Naive thymus-derived CD8-positive, alpha-beta T cell (primary cell): ENCODE measurements at places on chromosomes 6 and 20.
A peak's percentile ranks its signal among the peaks of the same experiment; 100 is the strongest.

GRCh38 chr20:4154958-4155411 lies 139.6 kb upstream of the RNF24 start:
- no peak for DNase-seq

DNA sequence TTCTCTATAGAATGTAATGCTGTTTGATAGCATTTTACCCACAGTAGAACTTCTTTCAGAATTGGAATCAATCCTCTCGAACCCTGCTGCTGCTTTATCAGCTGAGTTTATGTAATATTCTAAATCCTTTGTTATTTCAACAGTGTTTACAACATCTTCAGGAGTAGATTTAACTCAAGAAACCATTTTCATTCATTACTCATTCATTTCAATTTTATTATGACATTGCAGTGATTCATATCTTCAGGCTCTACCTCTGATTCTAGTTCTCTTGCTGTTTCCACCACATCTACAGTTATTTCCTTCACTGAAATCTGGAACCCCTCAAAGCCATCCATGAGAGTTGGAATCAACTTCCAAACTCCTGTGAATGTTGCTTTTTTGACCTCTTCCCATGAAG lies 93.7 kb downstream of the ZFAND3 start:
- DNase-seq: no peak

DNA sequence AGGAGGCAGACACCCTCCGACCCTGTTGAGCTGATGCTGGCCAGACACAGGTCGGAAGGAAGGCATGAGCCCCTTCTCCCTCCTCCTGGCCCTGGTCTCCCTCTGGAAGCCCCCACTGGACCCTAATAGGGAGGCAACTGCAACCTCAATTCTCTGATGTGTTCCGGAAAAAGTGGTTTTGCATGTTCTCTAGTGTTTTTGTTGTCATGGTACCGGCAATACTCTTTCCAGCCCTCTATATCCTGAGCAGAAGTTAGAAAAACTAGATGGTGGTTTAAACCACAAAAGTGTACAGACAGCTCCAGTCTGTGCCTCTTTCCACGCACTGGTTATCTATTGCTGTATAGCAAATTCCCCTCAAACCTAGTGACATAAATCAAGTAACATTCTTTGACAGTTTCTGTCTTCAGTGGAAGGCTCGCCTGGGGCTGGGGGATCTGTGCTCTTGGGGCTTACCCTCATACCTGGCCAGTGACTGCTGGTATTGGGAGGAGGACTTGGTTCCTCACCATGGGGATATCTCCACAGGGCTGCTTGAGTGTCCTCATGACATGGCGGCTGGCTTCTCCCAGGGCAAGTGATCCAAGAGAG lies 37.0 kb downstream of the SYTL3 start:
- DNase-seq: peak; percentile 54

GRCh38 chr20:20549704-20550103 lies 162.7 kb downstream of the RALGAPA2 start:
- no peak for DNase-seq

- no peak for DNase-seq
These were observed 182.6 kb downstream of the ERMARD start for GRCh38 chr6:169933839-169934698.

- no peak for DNase-seq
These were observed 467 bp downstream of the TREML4 start for GRCh38 chr6:41228616-41229015.

GRCh38 chr20:56929606-56930005 lies 300.5 kb downstream of the TFAP2C start:
- no peak for DNase-seq

- DNase-seq: peak; percentile 41
These were observed 716 bp downstream of the SHPRH start for GRCh38 chr6:145963216-145964068.

- DNase-seq: no peak
These were observed 152.0 kb downstream of the PAK5 start for GRCh38 chr20:9686866-9687265.

DNA sequence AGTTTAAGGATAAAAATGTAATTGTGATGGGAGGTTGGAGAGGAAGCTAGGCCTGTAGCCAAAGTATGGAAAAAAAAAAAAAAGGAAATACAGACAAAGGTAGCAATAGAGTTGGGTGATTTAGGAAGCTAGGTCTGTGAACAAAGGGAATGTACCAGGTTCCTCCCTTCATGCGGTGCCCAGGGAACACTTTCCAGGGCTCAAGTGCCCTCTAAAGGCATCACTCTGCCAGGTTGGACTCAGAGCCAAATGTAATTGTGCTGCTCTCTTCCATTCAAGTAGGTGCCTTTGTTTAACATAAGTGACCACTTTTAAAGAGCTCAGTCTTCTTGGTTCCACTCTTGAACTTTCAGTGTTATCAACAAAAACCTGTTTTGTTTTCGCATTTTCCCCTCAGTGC lies 159.7 kb upstream of the AHI1 start:
- DNase-seq: no peak

DNA sequence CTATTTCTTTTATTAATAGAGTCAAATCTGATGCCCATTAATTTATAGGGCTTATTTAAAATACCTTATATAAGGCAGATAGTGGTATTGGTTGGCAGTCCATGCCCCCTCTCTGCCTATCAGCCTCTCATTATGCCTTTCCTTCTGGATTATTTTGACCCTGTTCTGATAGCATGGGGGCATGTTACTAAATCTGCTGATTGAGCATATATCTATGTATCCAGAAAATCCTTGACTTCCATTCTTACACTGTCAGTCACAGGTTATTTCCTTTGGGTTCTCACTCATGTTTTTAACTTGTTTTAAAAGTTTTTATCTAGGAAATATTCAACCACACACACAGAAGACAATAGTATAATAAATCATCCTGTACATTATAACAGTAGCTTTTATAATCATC lies 1184.9 kb downstream of the HACE1 start:
- no peak for DNase-seq

GRCh38 chr6:15183979-15184378 lies 61.9 kb upstream of the JARID2 start:
- DNase-seq: no peak

- no peak for DNase-seq
These were observed 33.4 kb downstream of the CEBPB start for GRCh38 chr20:50224052-50224451.

GRCh38 chr20:6533351-6533750 lies 234.1 kb upstream of the BMP2 start:
- no peak for DNase-seq

- no peak for DNase-seq
These were observed 104.0 kb downstream of the VEGFA start for GRCh38 chr6:43873806-43874714.

- no peak for DNase-seq
These were observed 329.1 kb upstream of the RUNX2 start for GRCh38 chr6:44999066-44999465.

DNA sequence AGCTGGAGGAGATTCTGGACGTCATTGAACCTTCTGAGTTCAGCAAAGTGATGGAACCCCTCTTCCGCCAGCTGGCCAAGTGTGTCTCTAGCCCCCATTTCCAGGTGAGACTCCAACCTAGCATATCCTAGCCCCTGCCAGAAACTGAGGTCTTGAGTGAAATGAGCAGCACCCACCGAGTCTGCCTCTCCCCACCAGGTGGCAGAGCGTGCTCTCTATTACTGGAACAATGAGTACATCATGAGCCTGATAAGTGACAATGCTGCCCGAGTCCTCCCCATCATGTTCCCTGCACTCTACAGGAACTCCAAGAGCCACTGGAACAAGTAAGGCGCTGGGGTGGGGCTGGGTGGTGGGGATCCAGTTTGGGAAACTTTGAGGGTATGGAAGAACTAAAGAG lies 4.6 kb downstream of the MEA1 start:
- DNase-seq: peak; percentile 16

DNA sequence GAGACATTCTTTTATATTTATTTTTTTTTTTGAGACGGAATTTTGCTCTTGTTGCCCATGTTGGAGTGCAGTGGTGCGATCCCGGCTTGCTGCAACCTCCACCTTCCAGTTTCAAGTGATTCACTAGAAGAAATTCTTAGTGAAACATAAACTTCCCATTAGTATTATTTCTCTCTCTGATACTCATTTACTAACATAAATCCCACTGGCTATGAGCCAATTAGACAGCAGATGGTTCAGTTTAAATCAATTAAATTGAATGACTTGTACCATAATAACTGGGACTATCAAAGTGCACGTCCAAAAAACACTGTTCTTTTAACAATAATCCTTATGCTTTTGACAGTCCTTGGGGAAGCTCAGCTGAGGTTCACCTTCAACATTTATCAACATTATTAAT lies 111.2 kb upstream of the PTCHD4 start:
- DNase-seq: no peak

GRCh38 chr20:20520776-20521175 lies 152.9 kb downstream of the INSM1 start:
- no peak for DNase-seq

- DNase-seq: peak; percentile 60
These were observed 99.1 kb downstream of the HIVEP2 start for GRCh38 chr6:142845624-142846458.

DNA sequence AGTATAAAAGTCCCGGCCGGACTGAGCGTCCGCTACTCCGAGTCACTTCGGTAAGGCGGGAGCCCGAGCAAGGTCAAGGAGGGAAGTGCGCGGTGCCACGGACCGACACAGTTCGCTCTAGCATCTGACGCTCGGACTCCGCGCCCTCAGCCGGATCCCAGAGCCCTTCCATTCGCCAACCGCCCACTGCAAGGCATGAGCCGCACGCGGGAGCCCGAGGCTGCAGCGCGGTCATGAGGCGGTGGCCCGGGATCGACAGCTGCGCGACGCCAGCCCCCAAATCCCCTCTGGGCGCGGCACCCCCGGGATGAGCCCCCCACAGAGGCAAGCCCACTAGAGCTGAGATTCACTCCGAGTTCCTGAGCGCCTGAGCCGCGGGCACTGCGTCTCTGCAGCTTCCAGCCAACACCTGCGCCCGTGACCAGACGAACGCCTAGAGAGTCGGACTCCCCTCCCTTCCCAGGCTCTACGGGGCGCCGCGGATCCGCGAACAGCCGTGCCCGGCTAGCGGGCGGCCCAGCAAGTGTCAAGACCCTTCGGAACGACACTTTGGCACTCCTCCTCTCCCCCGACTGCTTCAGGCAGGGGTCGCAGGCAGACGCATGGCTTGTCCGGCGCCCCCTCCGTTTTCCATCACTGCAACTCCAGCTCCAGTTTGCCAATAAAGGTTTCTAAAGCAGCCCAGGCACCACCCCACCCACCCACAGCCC lies 725 bp upstream of the ISM1 start:
- DNase-seq: peak; percentile 24

DNA sequence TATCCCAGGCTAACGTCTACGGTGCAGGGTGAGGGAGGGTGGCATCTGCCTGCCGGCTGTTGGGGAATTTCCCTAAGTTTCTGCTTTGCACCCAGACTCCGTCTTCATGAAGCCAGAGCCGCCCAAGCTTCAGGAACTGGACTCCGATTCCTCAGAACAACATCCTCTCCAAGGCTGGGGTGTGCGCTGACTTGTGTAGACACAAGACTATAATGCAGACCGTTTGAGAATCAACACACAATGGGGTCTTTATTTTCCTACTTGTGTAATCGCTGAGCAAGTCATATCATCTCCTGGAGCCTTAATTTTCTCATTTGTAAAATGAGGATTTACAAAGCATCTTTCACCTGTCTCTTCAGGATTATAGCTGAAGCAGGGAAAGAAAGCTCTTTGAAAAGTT lies 160.5 kb upstream of the AGPAT4 start:
- no peak for DNase-seq

DNA sequence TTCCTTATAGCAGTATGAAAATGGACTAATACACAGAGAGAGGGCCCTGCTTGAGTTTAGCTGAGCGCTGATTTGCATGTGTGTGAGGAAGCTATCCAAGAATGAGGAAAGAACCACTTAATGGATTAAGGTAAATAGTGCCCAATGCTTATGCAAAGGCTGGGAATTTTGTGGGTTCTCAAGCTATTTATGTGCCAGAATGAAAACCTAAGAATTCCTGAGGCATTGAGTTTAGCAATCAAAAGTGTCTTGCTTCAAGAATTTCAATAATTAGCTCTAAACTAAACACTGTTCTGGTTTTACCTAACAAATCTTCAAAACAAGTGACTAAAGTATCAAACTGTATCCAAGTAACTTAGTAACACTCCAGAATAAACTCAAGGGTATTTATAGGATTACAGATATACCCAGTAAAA lies 7.0 kb upstream of the OR14J1 start:
- DNase-seq: no peak

- no peak for DNase-seq
These were observed 485 bp upstream of the RTF2 start for GRCh38 chr20:56467968-56468315.

GRCh38 chr20:57657535-57658446 lies 37.6 kb upstream of the ZBP1 start:
- peak; percentile 69 for DNase-seq

GRCh38 chr6:21648475-21649050 lies 55.0 kb downstream of the SOX4 start:
- DNase-seq: no peak

GRCh38 chr6:138500045-138500665 lies 861 bp upstream of the NHSL1 start:
- no peak for DNase-seq

DNA sequence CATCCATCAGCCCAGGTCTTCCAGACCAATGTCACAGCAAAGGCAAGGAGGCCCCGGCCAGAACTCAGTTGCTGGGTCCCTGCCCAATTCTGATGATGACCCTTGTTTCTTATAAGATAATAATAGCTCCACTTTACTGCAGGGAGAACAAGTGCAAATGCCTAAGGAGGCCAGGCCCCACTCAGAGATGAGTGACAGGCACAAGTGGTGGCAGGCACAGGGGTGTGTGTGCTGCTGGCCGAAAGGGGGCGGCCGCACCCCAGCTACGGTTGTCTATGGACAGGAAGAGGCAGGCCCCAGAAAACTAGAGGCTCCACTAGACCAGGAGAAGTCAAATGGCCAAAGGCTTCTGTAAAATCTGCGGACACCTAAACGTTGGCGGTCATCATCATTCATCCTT lies 28.6 kb downstream of the GNAS-AS1 start:
- no peak for DNase-seq

- DNase-seq: no peak
These were observed 15.0 kb downstream of the CCR6 start for GRCh38 chr6:167137881-167138280.

- DNase-seq: peak; percentile 30
These were observed 3.1 kb downstream of the FYN start for GRCh38 chr6:111870051-111870741.

DNA sequence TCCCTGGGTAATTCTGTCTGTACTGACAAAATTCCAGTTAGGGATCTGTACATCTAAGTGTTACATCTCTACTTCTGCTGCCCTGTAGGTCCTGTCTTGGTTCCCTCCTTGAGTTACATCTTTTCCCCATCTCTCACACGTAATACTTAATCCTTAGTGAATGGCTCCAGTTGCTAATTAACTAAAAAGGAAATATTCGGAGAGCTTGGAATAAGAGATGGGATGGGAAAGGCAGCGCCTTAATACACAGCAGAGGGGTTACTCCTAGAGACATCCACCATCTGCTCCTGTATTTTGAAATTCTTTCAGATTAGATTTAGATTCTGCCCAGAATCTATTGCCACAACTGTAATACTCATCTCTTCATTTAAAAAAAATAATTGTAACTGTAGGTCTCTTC lies 384.0 kb downstream of the SAMD5 start:
- DNase-seq: no peak
